ENCODE measurements at places on chromosomes 5 and 9. TPM values are rescaled to one million over a fixed set of nuclear protein-coding genes. Genes with fewer than 3 reads are reported as not detected.

HSD17B3 gene
- not detected for total RNA-seq

AK3 gene
- 41.4 TPM for total RNA-seq

TAF11L14 gene
- not detected for total RNA-seq

IL4 gene
- not detected for total RNA-seq

CNOT6 gene
- total RNA-seq: 13.0 TPM

PRDM9 gene
- total RNA-seq: not detected

PCDHB6 gene
- 0.28 TPM for total RNA-seq

GHR gene
- 2.8 TPM for total RNA-seq

RNF183 gene
- not detected for total RNA-seq

ESM1 gene
- 338 TPM for total RNA-seq
